GM12892 (cell line): ENCODE measurements at places on chromosomes 12 and 14.
A peak's percentile ranks its signal among the peaks of the same experiment; 100 is the strongest.

DNA sequence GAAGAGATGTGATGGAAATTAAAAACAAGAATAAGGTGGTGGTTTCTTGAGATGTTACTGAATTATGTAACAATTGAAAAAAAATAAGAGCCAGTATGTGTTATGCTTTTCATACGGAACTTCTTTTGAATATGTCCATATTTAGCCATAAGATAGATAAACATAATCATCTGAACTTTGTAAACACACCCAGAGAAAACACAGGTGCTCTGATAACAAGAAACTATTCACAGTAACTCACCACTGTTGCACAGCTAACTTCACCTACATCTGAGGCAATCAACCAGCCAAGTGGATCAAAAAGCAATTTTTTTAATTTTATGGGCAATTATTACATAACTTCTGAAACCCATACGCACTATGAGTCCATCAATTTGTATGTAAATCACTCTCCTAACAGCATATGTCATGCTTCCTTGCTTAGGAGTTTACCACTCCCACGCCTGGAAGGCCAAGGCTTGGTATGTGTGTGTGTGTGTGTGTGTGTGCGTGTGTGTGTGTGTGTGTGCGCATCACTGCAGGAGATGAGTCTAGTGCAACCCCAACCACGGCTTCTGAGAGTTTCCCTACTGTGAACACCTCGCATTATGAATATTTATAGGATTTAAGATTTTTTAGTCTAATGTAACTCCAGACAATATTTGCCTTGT, 443.4 kb downstream of the BCAT1 start:
- no peak for DNase-seq

- DNase-seq = no peak
Observed at GRCh38 chr14:51977075-51977474, 12.3 kb upstream of the RTRAF start.

- DNase-seq = no peak
Observed at GRCh38 chr14:76472199-76472723, 96.3 kb downstream of the ESRRB start.

- peak; percentile 41 for DNase-seq
Observed at GRCh38 chr14:91059576-91060350, 678 bp downstream of the RPS6KA5 start.

DNA sequence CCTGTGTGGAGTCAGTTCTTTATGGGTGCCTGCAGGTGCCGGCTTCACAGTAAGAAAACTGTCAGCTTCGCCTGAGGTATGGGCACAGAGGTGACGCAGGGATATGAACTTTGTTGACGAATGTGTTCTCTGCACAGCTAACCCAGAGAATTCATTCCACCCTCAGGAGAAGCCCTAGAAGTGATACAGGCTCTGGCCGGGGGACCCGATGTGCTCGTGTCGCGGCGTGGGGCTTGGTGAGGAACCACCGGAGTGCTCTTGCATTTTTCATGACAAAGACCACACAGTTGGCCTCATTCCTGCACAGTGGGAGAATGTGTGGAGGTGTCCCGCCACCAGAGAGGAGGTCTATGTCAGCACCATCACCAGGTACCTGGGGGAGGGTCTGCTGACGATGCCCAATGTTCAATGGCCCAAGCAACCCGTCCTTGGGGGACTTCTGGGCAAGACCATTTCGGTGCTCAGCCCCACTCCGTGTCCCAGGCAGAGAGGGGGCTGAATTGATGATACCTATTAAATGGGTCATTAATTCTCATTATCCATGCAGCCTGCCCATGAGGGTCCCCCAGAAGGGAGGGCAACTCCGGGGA, 147.5 kb upstream of the RTL1 start:
- DNase-seq = no peak

- peak; percentile 52 for DNase-seq
Observed at GRCh38 chr12:53696285-53696654, 20.4 kb upstream of the ATP5MC2 start.

GRCh38 chr12:16530268-16530850, 75.6 kb downstream of the LMO3 start:
- no peak for DNase-seq

- no peak for DNase-seq
Observed at GRCh38 chr12:59934486-59934885, 338.7 kb downstream of the SLC16A7 start.

- DNase-seq = no peak
Observed at GRCh38 chr14:37591941-37592481, 3.0 kb downstream of the FOXA1 start.

GRCh38 chr12:76329159-76329558, 19.1 kb downstream of the BBS10 start:
- DNase-seq = no peak

DNA sequence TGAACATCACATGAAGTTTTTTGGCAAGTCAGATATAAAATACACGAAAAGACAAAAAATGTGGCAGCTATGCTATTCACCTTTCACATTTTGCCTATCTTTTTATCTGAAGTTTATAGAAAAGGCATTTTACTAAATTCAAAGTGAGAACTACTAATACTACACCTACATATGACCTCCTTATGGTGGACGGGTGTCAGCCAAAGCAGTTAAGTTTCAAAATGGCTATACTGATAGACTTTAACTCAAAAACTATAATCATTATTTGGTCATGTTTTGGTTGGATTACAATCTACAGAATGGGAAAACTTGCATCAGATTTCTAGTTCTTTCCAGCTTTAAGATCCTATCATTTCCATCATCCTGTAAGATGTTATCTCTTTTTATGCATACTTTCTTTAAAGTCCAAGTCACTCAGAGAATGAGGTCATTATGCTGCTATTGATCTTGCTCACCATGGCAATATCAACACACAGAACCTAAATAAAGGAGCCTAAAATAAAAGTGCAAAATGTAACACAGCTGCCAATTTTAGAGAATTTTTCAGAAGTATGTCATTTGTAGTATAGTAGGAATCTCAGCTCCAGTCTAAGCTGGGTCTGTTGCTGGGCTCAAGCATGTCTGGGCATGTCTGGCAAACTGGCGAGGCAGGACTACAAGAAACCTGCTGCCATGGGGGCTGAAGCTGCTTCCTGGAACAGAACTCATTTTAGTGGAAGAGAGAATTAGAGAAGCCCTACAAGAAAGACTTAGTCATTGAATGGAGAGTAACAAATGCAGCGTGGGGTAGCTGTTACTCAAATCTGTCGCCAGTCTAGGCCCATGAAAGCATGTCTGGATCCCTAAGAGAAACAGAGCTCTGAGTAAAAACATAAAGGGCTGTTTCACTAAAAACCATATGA, 7.6 kb upstream of the AEBP2 start:
- DNase-seq = no peak

- no peak for DNase-seq
Observed at GRCh38 chr14:72634691-72635616, 258.9 kb downstream of the DPF3 start.
